ENCODE measurements at places on chromosomes 1 and 21. TPM values are rescaled to one million over a fixed set of nuclear protein-coding genes. Genes with fewer than 3 reads are reported as not detected.
A peak's percentile ranks its signal among the peaks of the same experiment; 100 is the strongest.

DNA sequence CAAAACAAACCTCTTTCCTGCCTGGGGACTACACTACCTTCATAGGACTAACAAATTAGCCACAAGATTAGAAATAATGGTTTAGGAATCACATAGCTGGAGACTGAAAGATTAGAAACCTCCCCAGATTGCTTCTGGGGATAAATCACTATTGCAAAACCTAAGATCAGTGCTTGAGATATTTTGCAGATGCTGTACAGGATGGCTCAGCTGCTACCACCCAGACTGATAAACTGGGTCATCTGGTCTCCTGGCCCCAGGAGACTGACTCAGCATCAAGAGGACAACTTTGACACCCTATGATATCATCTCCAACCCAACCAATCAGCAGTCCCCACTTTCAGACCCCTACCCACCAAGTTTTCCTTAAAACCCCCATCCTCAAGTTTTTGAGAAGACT, 137.0 kb downstream of the LRRC53 start:
- no peak for DNase-seq

- DNase-seq = no peak
Observed at GRCh38 chr21:36698981-36699545, at the start of gene SIM2. TSS of gene SIM2 (plus strand) at chr21:36699115. CDS start at chr21:36699747, 632 bp downstream.

DNA sequence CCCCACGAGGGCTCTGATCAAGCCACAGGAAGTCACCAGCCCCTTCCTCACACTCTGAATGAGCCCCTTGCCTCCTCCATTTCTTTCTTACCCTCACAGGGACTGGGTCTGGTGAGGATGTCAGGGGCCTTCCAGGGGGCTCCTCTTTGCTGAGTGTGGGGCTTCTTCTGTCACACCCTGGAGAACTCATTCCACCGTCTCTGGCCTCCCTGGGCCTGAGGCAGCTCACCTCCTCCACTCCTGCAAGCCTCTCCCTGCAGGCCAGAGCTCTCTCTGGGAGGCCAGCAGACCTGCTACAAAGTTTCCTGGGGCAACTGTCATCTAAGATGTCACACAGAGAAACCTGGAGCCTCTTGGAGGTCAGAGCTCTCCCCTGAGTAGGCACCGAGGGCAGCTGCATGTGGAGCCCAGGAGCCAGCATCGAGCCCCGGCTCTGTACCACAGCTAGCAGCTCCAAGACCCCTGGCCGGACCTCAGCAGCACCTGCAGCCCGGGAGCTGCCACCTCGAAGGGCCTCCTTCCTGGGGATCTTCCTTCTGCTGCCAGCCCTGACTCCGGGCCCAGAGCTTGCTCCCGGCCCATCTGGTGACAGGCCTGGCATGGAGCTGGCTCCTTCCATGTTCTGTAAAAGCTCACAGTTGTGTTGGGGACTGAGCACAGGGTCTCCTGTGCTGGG, 1.1 kb downstream of the SPOCD1 start:
- no peak for DNase-seq

DNA sequence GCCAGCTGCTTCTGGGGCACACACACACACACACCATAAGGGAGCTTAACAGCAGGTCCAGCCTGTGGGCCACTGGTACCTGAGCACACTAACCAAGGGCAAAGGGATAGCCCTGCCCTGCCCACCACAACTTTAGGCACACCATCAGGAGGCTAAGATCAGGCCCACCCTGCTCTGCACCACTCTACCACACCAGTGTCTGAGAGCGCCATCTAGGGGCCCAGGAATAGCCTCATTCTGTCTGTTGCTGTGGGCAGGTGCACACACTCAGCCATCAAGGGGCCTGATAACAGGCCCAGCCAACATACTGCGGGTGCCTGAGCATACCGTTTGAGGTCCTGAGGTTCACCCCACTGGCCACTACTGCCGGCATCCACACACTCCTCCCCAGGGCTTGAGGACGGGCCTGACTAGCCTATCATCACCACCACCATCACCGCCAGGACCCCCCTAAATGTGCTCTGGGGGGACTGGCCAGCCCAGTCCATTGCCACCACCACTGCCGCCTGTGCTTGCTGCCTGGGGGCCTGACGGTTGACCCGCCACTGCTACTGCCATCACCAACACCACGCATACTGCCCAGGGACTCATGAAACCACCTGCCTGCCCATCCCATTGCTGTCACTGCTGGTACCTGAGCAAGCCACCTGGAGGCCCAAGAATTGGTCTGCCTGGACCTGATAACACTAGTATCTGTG, 31.3 kb downstream of the NSL1 start:
- DNase-seq = peak; percentile 24

GRCh38 chr1:29783508-29784275, 547.4 kb downstream of the PTPRU start:
- DNase-seq = no peak

DNA sequence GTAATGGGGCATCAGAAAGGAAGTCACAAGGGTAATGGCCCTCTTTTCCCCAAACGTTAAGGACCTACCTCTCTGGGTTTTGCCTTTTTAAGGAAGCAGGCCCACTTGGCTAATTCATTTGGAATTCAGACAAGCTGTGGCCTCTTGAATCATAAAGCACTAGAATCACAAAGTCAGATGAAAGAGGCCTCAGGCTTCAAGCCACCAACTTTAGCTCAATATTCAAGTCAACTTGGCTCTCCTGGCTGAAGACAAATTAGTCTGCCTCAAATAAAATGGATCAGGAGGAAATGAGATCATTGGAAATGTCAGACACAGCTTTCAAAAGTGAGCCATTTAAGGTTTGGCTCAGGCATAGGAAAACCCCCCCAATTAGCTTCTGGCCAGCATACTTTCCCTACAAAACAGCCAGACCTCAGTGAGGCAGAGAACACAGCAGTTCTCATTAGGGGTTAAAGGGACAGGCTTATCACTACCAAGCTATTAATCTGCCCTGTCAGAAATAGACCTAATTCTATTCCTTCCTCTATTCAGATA, 34.3 kb downstream of the SLC35D1 start:
- DNase-seq = no peak

- no peak for DNase-seq
Observed at GRCh38 chr1:206705191-206705590, 20.5 kb downstream of the MAPKAPK2 start.

DNA sequence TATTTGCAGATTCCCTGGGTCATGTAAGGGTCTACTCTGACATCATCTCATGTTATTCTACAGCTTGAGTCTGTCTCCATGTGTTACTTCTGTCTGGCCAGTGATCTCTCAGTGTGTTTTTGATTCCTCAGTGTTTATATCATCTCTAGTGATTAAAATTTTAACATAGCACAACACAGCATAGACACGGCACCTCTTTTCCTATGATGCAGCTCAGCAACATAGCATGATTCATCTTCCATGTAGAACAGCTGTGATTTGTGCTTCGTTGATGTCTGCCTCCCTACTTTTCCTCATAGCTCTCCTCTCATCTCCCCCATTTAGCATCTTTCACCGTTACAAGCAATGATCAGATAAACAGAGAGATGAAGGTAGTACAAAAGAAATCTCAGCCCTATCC, 163.9 kb upstream of the DPT start:
- no peak for DNase-seq

DNA sequence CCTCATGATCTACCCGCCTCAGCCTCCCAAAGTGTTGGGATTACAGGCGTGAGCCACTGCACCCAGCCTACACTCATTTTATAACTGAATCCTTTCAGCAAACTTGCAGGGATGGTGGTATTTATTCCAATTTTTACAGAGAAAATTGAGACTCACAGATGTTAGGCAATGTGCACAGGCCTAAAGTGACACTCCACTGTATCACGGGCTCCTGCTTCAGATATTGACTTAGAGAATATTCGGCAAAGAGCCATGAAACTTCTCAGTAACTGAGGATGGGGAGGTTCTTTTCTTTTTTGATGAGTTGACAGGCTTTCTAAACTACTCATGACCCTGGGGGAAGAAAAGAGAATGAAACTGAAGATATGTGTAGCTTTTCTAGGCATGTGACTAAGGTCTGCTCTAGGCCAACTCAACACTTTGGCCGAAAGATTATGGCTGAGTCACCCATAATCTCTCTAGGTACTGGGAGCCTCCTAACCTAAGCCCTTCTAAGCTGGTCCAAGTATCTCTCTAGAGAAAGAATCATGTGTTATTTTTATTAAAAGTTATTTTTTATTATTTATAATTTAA, 19.9 kb upstream of the PTCH2 start:
- no peak for DNase-seq

LRRC8B gene
- total RNA-seq = 69.9 TPM

FABP3 gene
- not detected for total RNA-seq

RXRG gene
- not detected for total RNA-seq

S100A9 gene
- not detected for total RNA-seq

PLEKHN1 gene
- 1.7 TPM for total RNA-seq

KLF17 gene
- total RNA-seq = not detected

TIE1 gene
- 0.64 TPM for total RNA-seq

RNU1-2 gene
- total RNA-seq = 3,041 TPM

All from activated T-helper 1 cell treated with anti-CD3 and anti-CD28 coated beads, Interleukin-12 subunit alpha, Interleukin-12 subunit beta, Interleukin-2, Interleukin-4 antibody, amounts not matched to agents 30 ng/mL and 10 ng/mL and 1 ng/mL, durations not matched to agents 14 hours and 24 hours and 36 hours (primary cell).